A172 (cell line): ENCODE measurements at places on chromosomes 3 and 15. TPM values are rescaled to one million over a fixed set of nuclear protein-coding genes. Genes with fewer than 3 reads are reported as not detected.

DNA sequence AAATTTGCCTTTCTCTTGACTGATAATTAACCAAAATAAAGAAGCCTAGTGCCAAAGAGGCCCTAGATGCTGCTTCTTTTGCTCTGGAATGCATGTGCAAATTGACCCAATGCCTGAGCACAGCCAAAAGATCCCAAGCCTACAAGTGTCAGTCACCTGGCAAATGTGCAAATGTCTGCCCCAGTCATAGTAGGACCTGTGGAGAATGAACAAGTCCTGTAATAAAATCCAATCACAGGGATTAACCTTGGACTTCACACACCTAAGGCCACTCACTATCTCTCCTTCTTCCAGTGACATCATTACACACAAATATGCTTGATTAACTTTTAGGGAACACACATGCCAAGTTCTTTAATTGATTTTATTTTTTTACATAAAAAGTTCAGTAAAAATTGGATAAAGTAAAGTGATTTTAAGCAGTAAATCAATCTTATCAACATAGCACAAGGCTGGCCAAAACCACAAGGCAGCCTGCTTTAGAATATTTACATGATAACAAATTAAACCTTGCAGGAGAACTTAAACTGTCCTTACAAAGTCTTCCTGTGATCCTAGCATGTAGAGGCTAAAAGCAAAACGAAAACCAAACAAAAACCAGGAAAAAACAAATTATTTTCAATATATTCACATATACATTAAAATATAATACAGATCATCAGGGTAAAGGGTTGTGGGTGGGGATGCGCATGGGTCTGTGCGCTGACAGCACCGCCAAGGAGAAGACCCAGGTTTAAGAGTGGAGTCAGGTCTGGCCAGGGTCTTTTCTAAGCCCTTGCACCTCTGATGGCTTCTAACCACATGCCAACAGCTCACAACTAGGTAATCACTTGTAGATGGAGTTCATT, 36.8 kb downstream of the NBEAL2 start:
- no peak for DNase-seq

GRCh38 chr3:3023111-3023745, 86.9 kb downstream of the IL5RA start:
- no peak for DNase-seq

Gene DCBLD2
- total RNA-seq, result 808 and 1,036 TPM in 2 replicates

GRCh38 chr3:32780735-32781210, 37.0 kb upstream of the TRIM71 start:
- DNase-seq, result peak; percentile 41

Gene SST
- not detected in 2 replicates for total RNA-seq

Gene CORO2B
- 0.43 and 1.2 TPM in 2 replicates for total RNA-seq

- DNase-seq, result no peak
Observed at GRCh38 chr3:15102836-15103235, 3.9 kb upstream of the RBSN start.

Gene HTR3E
- total RNA-seq, result not detected in 2 replicates

GRCh38 chr15:73794443-73795133, 41.4 kb upstream of the INSYN1 start:
- DNase-seq, result peak; percentile 54

- DNase-seq, result no peak
Observed at GRCh38 chr15:43143203-43143941, 10.0 kb downstream of the TMEM62 start.

GRCh38 chr15:98815207-98815606, 166.9 kb downstream of the IGF1R start:
- DNase-seq, result no peak

DNA sequence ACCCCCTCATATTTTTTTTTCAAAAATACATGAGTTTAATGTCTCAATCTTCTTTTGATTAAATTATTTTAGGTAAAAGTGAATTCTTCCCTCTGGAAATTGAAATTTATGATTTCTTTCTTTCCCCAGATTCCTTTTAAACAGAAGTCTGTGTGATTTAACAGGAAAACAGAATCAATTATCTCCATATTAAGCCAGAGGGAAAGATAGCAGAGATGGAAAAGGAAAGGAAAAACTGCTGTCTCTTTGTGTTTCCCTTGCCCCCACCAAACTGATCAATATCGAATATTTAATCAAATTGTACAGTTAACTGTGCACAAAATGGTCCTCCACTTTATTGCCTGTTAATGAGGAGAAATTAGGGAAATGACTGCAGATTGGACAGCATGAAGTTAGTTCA, 203.5 kb upstream of the NECTIN3 start:
- no peak for DNase-seq

DNA sequence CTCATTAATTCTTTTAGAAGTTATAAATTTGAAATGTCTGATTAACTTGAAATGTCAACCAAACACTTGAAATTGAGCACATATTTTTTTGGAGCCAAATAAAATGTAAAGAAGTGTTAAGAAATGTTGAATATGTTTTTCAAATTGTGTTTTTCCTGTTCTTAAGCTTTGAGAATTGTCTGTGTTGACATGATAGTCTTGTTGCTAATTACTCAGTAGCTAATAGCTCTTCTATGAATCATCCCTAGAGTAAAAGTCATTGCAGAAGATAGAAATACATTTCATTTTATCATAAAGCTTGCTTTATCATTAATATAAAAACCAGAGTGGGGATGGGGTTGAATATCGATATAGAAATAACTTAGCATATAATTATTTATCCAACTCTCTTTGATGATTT, 41.9 kb upstream of the ABHD10 start:
- DNase-seq, result no peak

DNA sequence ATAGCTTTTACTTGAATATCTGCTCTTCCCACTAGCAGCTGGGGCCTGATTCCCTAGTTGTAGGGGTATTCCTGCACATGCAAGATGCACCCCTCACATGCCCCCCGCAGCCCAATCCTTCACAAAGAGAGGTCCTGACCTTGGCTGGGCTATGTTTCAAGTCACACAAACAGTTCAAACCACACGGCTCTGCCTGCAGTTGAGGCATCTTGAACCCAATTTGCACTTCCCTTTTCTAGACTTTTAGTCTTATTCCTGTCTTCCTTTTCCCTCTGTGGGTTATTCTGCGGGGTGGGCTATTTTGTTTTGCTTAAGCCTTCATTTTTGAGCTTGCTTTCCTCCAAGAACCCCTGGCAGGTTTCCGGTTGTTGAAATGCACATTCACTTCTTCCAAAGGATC, 13.3 kb upstream of the CCR1 start:
- DNase-seq, result no peak
